ENCODE measurements at places on chromosomes 3 and 15.

DNA sequence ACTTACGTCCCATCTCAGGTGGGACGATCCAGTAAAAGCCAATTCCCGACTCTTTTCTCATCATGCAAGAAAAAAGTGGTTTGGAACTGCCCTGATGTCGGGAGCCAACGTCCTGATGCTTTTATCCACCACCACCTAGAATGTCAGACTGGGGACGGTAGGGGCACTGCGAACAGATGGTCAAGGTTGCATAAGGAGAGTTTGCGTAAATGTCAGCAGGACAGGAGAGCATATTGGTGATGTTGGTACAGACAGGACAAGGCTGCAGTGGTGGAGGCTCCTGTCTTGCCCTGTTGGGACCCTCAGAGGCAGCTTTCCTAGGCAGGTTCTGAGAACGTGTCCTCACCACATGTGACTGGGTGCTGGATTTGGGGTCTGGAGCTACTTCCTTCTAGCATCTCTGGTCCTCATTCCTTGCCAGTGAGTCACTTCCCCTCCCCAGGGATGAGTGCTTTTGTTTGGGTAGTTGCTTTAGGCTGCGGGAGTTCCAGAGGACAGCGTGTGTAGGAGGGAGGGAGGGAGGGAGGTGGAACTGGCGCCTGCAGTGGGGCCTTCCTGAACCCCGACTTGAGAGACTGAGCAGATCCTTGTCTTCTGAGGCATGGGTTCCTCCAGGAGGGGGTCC is 21.0 kb downstream of the THSD4 start:
- DNase-seq, result no peak

- no peak for DNase-seq
Observed at GRCh38 chr3:56339671-56340070, 128.6 kb downstream of the ERC2 start.

- no peak for DNase-seq
Observed at GRCh38 chr3:169563775-169564059, 99.8 kb downstream of the MECOM start.

- no peak for DNase-seq
Observed at GRCh38 chr3:13519006-13519791, 29.7 kb upstream of the FBLN2 start.

DNA sequence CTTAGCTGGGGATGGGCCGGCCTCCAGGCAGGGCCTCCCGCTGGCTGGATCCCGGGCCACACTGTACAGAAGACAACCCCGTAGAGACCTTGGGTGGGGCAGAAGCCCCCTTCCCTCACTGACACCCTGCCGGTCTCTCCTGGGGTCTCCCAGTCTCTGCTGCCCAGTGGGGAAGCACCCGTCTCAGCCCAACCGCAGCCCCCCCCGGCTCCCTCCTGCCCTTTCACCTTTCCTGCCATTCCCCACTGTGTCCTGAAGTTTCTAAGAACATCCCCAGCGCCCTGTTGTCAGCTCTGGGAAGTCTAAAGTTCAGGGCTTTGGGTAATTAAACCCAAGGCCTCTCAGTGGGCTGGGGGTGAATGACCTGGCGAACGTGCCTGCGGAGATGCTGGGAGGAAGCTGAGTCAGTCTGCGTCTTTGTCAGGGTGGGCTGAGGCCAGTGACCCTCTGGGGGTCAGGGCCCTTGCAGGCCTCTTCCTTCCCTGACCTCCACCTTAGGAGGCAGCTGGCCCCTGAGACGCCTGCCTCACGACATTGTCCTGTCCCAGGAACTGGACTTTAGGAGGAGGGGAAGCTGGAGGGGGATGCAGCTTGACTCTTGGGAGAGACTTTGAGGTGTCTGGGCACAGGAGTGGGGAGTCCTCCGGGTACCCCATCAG is 1.4 kb upstream of the SLC51A start:
- DNase-seq, result no peak

GRCh38 chr15:41969851-41970431 is 2.4 kb downstream of the EHD4 start:
- DNase-seq, result peak; percentile 56

DNA sequence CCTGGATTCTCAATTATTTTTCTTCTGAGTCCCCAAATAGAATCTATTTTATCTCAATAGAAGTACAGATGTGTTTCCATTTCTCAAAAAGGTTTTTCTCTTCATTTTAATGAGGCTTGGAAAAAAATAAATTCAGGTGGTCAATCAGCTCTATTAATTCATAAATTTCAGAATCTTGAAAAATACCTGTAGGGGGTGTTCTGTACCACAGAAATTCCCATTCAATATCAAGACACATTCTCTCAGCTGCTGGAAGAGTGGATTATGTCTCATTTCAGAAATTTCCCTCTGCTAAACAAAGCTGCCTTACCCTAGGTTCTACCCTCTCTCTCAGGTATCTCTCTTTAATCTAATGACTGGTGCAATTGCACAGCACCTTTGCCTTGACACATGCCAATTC is 1121.2 kb downstream of the SI start:
- DNase-seq, result no peak

DNA sequence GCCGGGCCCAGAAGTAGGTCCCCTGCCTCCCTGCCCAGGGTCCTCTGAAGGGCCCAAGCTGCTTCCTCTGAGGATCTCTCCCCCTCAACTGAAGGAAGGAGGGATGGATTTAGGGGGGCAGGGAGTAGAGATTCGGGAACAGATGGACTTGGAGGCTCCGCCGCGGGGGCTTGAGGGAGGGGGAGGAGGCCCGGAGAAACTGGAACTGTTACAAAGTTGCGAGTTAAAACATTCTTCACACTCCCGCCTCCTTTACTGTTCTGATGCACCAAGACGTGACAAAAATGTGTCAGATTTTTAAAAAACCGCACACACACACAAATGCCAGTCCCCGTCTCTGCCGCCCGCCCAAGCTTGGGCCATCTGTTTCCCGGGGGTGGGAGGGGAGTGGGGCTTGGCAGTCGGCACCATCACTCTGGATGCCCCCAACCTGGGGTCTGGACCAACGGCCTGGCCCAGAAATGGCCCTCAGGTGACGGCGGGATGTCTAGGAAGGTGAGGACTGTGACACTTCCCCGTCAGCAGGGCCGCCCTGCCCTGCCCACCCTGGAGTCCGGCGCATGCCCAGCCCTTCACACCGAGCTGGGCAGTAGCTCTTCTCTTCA is 25.0 kb upstream of the LINGO1 start:
- DNase-seq, result no peak

DNA sequence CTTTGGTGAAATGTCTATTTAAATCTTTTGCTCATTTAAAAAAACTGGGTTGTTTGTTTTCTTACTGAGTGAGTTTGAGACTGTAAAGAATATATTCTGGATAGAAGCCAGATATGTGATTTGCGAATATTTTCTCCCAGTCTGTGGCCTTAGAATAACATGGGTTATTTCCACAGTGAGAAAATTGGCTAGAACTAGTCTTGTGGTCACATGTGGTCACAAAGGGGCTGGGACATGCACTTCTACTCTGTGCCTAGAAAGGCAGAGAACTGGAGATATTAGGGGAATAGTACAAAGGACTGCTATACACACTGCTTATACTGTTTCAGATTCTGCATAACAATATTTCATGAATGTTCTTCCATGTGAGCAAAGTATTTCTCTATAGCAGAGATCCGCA is 79.9 kb upstream of the RGMA start:
- DNase-seq, result no peak

GRCh38 chr3:65526656-65527055 is 512.1 kb downstream of the MAGI1 start:
- no peak for DNase-seq

- peak; percentile 49 for DNase-seq
Observed at GRCh38 chr3:171494457-171495109, 34.4 kb upstream of the TNIK start.

- no peak for DNase-seq
Observed at GRCh38 chr3:50325113-50325480, 2.6 kb upstream of the HYAL2 start.

DNA sequence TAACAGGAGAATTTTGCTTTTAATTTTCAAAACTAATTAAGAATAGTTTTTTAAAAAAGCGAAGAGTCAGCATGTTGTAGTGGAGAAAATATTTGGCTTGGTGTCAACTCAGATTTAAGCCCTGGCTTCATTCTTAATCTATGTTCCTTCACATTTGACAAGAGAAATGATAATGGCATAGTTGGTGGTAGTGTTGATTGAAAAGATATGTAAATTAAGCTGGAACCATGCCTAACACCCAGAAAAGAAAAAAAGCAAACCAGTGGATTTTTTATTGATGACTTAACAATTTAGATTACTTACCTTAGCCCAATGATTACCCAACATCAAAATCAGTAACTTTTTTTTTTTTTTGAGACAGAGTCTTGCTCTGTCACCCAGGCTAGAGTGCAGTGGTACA is 27.4 kb downstream of the TCAIM start:
- DNase-seq, result no peak

DNA sequence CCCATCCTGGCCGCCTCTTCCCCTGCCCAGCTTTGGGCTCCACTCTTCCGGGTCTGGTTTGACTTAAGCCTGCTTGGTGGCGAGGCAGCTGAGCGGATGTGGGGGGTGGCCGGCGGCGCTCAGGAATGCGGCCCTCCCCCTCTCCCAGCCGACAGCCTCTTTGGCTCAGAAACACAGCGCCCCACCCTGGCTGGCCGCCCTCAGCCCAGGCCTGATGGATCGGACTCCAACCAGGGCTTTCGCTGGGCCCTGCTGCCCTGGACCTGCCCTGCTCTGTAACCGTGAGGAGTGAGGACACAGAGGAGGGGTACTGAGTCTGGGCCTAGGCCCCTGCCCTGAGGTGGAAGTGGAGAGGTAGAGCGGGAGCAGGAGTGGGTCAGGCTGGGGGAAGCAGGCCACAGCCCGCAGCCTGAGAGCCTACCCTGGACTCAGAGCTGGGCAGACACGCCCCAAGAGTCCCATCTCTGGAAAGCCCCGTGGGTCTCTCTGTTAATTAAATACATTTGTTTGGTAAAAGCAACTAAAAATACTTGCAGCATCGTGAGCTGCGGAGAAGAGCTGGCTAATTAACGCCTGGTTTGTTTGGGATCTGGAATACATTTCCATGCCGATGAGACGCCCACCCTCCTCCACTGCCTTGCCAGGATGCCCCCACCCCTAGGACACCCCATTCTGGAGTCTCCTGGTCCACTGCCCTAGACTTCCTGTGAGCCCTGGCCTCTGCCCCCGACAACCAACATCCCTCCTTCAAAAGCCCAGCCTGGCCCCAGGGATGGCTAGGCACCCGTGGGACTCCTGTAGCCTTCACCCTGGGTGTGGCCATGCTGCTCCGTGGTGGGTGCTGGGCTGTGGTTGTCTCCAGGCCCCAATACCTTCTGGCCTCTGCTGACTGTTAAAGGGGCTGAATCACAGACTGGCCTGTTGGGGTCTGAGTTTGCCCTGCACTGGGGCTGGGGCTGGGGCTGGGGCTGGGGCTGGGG is 19.6 kb downstream of the PLXNA1 start:
- DNase-seq, result no peak

DNA sequence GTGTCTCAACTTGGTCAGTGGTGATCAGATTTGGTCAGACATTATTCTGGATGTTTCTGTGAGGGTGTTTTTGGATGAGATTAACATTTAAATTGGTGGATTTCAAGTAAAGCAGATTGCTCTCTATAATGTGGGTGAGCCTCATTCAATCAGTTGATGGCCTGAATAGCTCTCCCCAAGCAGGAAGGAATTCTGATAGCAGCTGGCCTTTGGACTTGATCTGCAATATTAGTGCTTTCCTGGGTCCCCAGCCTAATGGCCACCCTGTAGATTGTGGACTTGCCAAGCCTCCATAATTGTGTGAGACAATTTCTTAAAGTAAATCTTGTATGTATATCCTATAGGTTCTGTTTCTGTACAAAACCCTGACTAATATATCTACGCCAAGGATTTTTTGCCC is 153.9 kb upstream of the TBL1XR1 start:
- no peak for DNase-seq

GRCh38 chr3:147669077-147669476 is 259.9 kb downstream of the ZIC1 start:
- no peak for DNase-seq

DNA sequence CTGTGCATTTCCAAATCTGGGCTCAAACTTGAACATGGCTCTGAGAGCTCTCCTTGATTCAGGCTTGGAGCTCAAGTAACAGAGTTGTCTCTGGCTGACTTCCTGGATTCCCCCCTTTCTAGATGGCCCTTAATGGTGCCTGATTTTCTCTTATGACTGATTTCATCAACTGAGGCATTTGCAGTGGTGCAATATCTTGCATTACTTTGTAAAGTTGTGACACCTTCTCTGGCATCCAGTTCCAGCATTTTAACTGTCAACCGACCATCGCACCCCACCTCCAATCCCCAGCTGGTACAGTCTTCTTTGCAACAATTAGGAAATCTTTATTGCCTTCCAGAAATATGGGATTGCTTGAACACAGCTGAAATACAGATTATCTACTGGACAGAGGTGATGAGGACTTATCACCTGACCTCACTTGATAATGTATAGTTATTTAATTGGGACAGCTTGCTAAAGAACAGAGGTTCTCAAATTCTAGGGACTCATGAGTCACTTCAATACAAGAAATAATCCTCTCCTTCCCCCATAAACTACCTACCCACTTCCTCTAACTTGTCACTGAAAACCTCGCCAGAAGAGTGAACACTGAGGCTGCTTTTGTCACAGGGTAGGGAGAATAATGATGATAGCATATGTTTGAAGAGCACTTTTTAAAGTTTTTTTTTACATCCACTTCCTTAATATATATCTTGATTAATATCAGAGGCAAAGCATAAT is 41.8 kb downstream of the FILIP1L start:
- DNase-seq, result no peak

DNA sequence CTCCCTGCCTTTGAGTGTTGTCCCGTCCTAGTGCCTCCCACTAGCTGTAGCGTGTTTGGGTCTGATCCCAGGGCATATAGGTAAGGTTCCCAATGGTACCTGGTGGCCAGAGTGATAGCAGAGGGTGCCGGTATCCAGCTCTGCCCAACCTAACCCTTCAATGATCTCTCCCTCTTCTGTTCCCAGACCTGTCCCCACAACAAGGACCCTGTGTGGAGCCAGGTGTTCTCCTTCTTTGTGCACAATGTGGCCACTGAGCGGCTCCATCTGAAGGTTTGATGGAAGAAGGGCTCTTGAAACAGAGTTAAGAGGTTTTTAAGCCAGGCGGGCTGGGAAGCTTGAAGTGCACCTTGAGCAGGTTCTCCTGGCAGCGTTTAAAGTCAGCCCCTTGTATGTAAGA is 35.5 kb downstream of the ESYT3 start:
- DNase-seq, result no peak

DNA sequence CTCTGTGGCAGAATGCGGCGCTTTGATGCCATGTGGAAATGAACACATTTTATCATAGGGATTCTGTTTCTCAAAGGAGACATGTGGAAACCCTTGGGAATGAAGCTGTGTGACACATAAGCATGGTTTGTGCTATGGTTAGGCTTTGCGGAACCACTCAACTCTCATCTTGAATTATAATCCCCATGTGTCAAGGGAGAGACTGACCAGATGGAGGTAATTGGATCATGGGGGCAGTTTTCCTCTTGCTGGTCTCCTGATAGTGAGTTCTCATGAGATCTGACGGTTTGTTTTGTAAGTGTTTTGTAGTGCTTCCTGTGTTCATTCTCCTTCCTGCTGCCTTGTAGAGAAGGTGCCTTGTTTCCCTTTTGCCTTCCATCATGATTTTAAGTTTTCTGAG is 1109.2 kb upstream of the ALCAM start:
- DNase-seq, result no peak

DNA sequence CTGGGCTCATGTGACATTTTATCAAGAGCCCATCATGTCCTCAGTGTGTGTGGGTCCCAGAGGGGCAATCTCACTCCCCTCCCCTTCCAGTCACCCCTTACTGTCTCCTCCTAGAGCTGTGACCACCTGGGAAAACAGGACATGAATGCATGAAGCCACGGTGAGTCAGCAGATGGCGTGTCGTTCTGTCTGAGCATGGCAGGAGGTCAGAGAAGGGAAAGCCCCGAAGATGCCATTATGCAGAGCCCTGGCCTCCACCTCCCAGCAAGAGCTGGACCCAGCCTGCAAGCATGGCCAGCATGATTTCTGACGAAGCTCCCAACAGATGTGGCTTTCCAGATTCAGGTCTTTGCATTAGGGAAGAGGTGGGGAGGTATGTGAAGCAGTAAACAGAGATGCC is 118.5 kb downstream of the TLE3 start:
- no peak for DNase-seq
